COLO829 (cell line): ENCODE measurements at places on chromosomes 1 and 21.

- peak; percentile 2 for DNase-seq
Observed at GRCh38 chr1:71638081-71638766, 557.4 kb upstream of the ZRANB2 start.

- DNase-seq: no peak
Observed at GRCh38 chr1:15939181-15940109, 36.5 kb downstream of the ZBTB17 start.

DNA sequence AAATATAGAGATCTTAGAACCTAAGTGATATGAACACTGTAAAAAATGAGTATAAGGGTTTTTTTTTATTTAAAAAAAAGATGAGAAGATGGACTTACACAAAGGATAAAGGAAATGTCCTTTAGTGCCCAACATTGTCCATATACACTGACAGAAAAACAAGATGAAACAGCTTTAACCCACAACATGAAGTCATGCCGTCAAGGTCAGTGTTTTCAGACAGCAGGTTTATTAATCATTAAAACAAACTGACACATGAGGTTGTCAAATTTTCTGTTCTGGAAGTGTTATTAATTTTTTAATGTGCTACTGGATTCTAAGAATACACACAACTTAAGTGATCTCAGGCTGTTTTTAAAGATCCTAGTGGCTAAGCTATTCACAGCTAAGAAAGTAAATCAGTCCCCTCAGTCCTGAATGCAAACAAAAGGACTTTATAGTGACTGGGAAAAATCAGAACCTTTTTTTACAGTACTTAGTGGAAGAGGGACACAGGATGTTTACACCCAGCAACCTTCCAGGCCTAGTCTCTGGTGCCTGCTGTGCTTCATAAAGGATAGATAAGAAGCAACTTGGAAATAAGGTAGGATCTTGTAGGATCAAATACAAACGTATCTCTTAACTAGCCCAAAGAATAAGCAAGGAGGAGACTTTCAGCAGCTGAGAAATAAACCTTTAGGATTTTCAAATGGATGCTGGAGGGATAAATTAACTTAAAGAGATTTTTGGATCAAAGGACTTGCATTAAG lies 21.9 kb upstream of the PKN2 start:
- no peak for DNase-seq

GRCh38 chr1:52414942-52415341 lies 10.5 kb downstream of the PRPF38A start:
- no peak for DNase-seq

GRCh38 chr21:36628106-36628505 lies 70.8 kb upstream of the SIM2 start:
- no peak for DNase-seq

DNA sequence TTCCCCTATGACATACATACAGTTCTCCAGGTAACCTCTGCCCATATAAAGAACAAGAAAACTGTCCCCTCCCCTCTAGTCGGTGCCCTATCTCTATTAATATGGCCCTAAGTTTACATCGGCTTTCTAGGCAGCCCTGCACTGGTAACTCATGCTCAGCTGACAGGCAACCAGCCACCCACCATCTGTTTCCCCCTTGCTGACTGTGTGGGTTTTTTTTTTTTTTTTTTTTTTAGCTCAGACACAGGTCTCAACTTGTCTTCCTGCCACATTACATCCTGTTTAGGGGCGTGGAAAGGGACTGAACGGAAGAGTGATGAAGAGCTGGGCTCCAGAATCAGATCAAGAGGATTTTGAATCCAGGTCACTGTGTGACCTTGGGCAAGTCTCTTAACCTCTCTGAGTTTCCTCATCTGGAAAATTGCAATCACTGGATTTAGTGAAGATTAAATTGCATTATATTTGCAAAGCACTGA lies 14.0 kb downstream of the LAPTM5 start:
- DNase-seq: no peak
